ENCODE measurements at places on chromosomes 5 and 9. TPM values are rescaled to one million over a fixed set of nuclear protein-coding genes. Genes with fewer than 3 reads are reported as not detected.

Gene DEPDC1B
- 34.4 TPM for total RNA-seq

GRCh38 chr9:761176-761792, 80.2 kb upstream of the DMRT1 start:
- no peak for DNase-seq

DNA sequence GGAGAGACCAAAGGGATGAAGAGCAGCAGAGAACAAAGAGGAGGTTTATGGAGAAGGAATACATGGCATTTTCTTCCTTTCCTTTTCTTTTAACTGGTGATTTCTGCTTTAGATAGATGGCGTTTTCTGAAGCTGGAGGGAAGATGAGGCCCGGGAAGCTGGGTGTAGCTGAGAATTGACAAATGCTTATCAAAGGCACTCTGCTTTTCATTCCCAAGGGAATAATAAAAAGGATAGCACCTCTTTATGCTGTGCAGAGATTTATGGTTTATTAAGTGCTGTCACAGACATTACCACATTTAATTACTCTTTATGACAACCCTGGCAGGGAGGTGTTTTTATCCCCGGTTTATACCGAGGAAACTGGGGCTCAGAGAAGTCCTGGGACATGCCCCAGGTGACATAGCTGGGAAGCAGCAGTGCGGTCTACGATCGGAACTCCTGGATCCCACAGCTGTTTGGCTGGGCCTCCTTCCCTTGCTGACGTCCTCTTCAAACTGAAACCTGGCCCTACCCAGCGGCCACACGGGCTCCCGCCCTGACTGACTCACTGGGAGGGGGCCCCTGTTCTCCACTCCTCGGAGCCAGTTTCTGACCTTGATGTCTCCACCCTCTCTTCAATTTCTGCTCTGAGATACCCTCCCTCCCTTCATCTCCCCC, 8.2 kb upstream of the EPB41L4B start:
- DNase-seq, result peak; percentile 79

DNA sequence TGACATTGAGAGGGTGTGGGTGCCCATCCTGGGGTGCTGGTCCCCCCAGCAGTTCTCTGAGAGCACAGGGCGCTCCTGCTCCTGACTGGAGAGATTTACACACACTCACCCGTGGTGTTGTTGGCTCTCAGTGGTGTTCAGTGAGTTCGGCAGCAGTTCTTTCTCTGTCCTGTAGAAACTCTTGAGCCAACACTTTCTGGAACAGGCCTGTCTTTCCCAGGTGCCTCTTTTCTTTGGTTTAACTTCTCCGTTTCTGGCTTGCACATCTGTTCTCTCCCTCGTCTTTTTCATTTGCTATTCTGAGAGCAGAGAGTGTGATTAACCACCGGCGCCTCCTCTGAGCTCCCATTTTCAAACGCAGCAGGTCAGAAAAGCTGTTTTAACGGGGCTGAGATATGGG, 284.5 kb downstream of the IRX2 start:
- DNase-seq, result no peak

- DNase-seq, result no peak
Observed at GRCh38 chr9:17081351-17081750, 53.5 kb upstream of the CNTLN start.

DNA sequence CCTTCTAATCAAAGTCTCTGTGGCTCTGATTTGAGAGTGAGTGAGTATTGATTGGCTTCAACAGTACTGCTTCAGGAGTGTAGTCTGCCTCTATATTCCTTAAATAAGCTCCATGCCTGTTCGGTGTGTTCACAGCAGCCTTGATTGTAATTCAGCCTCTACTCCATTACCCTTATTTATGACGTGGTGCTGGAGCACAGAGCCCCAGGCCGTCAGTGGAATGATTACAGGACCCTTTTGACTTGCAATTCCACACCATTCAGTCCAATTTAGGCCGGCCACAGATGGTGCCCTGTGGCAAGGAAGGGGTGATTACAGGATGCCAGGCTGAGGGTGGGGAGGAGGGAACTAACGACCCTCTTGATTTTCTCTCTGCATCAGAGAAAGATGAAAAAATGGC, 110.3 kb downstream of the ASTN2 start:
- DNase-seq, result no peak
